DMS79 (cell line): ENCODE measurements at places on chromosomes 5 and 9.

DNA sequence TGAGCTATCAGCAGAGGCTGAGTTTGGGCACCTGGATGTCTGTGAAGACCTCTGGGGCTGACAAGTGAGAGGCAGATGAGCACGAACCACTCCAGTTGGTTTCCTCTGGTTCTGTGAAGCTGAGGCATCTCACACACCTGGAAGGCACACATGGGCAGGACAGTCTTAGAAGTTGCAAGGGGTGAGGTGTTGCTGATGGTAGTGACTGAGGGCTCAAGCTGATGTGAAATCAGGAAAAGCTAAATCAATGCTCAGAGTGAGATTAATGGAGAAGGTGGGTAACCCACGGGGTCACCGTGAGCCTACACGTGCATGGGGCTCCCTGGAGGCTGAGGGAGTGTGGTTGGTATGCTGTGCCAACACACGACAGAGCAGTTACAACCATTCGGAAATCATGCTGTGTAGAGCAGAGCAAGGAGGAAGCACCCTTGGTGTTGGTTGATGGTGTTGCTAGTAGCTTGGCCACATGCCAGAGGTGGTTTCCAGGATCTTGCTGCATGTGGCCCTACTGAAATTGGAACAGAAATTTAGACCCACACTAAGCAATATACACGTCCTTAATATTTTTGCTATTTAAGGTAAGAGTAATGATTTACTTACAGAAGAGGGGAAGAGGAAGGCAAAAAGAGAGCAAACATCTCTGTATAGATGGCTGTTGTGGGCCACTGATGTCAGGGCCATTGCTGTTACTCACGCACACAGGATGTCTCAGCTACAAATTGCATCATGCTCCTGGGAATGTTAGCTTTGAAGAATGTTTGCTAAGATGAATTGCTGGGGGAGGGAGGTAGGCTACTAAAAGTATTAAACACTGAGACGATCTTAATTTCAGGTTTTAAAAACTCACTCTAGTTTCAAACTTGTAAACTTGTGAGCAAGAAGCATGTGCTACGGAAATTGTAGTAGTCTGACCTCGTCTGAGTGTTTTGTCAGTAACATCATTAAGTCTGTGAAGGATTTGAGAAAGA, 170.5 kb downstream of the ARHGEF28 start:
- DNase-seq: no peak

DNA sequence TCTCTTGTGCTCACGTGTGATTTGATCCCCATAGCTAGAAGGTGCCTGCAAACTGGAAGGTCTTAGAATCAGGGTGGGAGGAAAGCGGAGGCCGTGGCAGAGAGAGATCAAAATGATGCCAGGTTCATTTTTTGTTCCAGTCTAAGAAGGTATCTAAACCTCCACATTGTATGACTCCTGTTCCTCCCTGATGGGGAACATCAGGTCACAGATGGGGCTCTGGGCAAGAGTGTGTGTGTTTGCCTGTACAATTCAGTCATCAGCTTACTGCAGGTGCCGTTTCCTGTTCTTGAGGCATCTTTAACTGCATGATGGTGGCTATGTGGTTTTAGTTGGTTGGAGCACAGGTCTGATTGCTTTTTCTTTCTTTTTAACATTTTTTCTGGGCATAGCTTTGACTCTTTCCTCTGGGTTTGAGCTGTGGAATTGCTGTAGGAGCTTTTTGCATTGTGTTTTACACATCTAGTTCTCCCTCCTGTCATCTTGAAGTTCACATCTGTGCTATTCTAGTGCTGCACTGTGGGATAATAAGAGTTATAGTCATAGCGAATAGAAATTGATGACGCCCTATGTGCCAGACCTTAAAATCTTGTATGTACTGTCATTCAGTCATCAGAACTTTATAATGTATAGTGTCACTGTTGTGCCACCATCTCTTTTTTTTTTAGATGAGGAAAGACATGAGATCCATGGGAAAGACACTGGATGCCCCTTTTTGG, 30.8 kb downstream of the ARHGAP26 start:
- DNase-seq: no peak

GRCh38 chr9:87180841-87181240, 233.5 kb upstream of the GAS1 start:
- no peak for DNase-seq

DNA sequence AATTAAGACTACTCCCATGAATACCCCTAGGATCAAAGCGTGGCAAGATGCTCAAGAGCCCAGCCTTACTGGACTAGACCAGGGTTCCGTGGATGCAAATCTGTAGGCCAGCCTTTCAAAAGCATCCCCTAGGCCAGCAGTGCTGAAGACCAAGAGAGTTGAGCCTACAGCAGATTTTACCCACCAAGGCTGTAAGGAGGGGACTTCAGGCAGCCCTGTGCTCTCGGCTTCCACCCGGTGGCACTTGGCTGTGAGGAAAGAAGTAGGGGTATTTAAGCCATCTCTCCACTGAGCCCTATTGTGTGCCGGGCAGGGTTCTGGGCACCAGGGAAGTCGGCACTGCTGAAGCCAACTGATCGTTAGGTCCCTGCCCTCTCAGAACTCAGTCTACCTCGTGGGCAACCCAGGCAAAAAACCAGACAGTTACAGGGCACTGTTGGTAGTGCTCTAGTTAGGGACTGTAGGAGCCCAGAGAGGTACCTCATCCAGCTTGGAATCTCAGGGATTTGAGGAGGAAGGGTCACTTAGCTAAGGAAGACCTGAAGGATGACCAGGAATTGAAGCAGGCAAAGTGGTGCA, 25.5 kb downstream of the TCF7 start:
- DNase-seq: no peak

DNA sequence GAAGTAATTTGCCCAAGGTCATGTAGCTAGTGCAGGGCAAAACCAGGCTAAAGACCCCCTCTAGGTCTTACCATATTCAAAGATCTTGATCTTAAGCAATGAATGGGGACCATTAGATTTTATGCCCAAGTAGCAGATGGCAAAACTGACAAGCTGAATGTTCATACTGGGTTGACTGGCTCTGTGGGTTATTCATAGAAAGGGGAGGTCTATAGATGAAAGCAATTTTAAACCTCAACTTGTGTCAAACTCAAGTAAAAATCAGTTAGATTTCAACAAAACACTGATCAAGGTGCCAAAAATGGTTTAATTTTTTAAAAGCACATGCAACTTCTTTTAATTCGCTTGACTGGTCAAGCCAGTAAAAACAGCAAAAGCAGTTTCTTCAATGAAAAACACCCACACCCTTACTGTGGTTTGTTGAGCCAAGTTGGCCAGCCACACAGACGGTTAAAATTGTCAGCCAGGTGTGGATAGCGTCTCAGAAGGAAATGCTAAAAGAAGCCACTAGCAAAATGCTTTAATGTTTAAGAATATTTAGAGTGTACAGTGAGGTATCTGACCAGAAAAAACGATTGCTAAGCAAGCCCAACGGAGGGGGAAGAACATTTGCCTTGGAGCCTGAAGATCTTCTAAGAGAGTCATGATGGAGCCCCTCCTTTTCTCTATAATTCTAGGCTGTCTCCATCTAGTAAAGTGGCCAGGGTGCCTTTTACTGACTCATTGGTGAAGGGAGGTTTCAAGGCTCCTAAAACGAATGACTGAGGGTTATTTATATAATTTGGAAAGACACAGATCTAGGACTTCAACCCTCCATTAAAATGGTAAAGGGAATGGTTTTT, 539.6 kb upstream of the CLINT1 start:
- no peak for DNase-seq

- DNase-seq: no peak
These were observed 401.0 kb upstream of the SLC24A2 start for GRCh38 chr9:20189871-20190270.

GRCh38 chr5:87195104-87195591, 72.5 kb upstream of the RASA1 start:
- DNase-seq: no peak

DNA sequence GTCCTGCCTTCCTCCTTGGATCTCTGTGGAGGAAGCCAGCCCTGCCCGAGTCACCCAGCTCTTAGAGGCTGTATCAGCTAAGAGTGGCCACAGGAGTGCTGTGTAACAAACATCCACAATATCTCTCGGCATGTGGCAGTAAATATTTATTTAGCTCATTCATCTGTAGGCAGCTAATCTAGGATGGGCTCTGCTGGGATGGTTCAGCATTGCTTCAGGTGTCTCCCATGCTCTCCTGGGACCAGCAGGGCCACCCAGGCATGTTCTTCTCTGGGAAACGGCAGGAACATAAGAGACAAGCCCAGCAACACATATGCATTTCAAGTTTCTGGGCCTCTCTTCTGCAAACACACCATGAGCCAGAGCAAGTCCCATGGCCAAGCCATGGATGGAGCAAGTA, 56.1 kb downstream of the HRH2 start:
- DNase-seq: no peak

DNA sequence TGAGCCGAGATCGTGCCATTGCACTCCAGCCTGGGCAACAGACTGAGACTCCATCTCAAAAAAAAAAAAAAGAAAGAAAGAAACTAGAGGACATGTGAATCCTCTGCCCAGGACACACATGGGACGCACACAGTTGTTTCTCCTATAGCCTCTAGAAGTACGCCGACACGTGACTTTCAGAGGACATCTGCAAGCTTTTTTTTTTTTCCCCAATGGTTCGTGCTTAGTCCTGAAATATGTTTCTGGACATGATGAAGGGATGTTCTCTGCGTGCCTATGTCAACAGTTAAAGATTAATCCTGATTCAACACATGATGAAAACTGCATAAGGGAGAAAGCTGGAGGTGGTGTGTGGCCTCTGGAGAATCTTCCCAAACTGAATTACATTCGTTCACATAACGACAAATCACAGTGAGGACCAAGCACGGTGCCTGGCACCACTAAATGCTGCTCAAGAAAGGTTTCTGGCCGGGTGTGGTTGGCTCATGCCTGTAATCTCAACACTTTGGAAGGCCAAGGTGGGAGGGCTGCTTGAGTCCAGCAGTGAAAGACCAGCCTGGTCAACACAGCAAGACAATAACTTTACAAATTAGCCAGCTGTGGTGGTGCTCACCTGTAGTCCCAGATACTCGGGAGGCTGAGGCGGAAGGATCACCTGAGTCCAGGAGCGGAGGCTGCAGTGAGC, 9.8 kb downstream of the COL23A1 start:
- DNase-seq: no peak

GRCh38 chr9:114382699-114383520, 4.9 kb downstream of the AKNA start:
- DNase-seq: no peak

DNA sequence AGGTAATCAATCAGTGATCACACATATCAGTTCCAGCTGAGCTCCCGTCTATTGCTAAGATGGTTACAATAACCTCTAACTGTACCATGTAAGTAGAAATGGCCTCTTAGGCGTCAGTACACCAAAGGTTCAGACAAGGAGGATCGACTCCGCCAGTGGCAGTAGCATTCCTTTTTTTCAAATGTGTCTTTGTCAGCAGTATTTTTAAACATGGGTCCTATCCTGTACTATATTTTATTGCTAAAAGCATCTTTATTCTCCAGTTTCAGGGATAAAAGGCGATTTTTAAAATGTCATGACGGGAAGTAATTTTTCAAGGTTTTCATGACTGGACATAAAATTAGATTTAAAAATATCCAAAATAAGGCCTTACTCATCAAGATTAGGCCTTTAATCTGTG, 64.8 kb upstream of the TBCA start:
- DNase-seq: no peak

- no peak for DNase-seq
These were observed 1499.6 kb downstream of the EFNA5 start for GRCh38 chr5:106171132-106171531.

DNA sequence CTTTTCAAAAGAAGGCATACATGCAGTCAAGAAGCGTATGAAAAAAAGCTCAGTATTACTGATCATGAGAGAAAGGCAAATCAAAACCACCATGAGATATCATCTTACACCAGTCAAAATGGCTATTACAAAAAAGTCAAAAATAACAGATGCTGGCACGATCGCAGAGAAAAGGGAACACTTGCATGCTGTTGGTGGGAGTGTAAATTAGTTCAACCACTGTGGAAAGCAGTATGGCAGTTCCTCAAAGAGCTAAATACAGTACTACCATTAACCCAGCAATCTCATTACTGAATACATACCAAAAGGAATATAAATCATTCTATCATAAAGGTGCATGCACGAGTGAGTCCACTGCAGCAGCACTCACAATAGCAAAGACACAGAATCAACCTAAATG, 24.5 kb downstream of the RETREG1 start:
- no peak for DNase-seq

DNA sequence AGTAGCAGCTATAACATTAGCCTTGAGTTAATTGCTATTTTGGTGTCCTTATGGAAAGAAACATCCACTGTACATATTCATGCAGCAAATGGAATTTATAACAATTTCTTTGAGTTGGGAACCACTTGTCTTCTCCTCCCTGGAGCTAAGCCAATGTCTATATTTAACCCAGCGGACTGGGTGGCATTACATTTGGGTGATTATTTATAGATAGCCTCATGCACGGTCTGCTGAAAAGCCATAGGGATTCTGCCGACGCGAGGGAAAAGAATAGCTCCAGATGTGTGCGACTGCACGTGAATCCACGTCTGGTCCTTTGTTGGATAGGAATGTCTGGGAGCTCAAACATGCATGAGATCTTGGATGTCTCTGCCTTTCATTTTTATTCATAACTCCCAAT, 157.5 kb upstream of the BRINP1 start:
- DNase-seq: no peak

GRCh38 chr9:92706218-92706940, 36.4 kb upstream of the IPPK start:
- DNase-seq: no peak

DNA sequence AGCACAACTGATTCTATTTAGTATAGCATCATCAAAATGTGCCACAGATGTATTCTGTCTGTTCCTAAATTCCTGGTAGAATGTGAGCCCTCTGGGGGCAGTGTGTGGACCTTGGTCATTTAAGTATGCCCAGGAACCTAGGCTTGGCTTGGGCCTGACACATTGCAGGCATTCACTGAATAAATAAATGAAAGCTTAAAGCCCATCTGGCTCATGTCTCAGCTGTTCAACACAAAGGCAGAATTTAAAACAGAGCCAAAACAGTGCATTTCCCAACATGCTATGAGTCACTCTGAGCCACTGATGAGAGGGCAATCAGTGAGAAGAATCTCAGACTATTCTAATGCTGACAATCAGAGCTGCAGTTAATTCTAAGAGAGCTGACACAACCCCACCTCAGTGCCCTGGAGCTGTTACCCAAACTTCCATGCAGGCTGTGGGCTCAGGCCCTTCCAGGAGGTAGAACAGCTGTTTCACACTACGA, 8.1 kb downstream of the FAM193B start:
- no peak for DNase-seq

DNA sequence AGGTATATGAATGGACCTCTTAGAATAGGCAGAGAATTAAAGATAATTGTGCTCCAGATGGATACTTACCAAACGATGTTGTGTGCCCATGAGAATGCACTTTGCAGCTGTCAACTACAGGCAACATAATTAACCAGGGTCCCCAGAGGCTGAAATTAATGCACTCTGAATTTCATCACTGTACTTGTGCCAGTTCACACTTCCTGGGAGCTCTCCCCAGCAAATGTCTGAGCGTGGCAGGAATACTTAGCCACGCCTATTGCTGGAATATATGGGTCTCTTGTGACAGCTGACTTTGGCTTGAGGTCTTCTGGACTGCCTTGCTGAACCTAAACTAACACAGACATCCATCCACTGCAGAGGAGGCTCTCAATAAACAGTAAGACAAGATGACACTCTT, 11.9 kb upstream of the C1QTNF2 start:
- DNase-seq: no peak

GRCh38 chr5:43410414-43410813, 1.8 kb downstream of the CCL28 start:
- DNase-seq: no peak
